ENCODE measurements at places on chromosomes 6 and 20. TPM values are rescaled to one million over a fixed set of nuclear protein-coding genes. Genes with fewer than 3 reads are reported as not detected.

Gene CDKAL1
- total RNA-seq: 18.8 TPM

Gene EYA2
- 2.9 TPM for total RNA-seq

Gene AGPAT1
- 11.3 TPM for total RNA-seq

Gene BTNL2
- total RNA-seq: not detected

Gene CCM2L
- under 0.01 TPM for total RNA-seq

Gene ADGB
- not detected for total RNA-seq

Gene FAXC
- total RNA-seq: 3.6 TPM

Data from tracheal epithelial cell (primary cell).